ENCODE measurements at places on chromosomes 16 and 17.
A peak's percentile ranks its signal among the peaks of the same experiment; 100 is the strongest.

DNA sequence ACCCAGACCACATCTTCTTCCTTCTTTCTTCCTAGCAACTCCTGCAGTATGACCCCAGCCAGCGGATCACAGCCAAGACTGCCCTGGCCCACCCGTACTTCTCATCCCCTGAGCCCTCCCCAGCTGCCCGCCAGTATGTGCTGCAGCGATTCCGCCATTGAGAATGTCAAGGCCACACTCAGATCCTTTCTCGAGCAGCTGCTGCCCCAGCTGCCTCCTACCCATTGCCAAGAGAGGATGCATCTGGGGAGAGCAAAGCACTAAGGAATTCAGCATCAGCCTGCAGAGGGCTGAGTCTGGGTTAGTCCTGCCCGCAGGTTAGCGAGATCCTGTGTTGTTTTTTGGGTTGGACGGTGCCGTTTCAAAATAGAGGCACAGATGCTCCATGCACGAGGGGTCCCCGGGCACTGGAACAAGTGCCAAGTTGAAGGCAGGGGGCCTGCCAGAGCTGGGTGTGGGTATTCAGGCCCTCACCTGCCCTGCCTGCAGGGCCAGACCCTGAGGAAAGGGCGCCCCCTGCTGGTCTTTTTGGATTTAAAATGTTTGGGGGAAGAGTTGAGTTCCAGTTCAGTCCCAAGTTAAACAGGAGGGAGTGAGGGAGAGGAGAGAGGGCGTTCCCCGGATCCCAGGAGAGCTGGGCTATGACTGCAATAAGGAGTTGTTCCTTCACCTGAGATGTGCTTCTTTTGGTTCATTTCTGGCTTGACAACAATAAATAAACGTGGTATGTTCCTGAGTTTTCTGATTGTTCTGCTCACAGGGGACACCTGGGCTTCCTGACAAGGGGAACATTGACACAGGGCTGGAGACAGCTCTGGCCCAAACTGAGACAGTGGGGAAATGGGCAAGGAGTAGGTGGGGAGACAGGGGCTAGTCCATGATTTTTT lies 4.9 kb downstream of the CDK3 start:
- peak; percentile 93 for DNase-seq

GRCh38 chr16:20781697-20782096 lies 17.9 kb downstream of the ACSM3 start:
- no peak for DNase-seq

DNA sequence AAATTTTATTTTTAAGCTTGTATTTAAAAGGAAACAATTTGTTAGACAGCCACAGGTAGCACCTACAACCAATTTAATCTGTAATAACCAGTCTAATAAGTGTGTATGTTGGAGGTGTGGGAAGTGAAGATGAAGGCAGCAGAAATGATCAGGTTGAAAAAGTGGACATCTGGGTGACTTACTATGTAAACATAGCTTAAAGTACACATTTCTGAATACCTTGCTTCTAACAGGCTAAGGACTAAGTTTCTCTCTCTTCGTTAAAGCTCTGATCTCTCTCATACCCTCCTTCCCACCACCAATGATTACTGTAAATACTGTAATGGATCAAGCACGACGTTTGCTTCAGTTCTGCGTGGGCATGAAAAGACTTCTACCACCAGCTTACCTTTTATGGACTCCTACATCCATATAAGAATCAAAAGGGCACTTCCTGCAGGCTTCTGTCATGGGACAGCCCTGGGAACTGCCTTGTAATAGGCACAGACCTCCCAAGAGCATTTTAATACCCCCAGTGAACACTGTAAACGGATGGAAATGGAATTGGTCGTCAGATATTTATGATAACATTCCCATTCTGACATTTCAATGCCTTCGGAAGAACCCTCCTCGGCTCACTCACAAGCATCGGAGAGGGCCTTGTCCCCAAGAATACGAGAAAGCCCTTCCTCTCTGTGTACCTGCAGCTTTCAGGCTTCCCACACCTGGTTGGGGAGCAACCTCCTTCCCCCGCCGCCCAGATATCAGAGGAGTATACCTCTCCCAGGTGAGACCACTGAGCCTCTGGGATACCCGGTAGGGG lies 700 bp downstream of the CCDC43 start:
- DNase-seq, result peak; percentile 8

DNA sequence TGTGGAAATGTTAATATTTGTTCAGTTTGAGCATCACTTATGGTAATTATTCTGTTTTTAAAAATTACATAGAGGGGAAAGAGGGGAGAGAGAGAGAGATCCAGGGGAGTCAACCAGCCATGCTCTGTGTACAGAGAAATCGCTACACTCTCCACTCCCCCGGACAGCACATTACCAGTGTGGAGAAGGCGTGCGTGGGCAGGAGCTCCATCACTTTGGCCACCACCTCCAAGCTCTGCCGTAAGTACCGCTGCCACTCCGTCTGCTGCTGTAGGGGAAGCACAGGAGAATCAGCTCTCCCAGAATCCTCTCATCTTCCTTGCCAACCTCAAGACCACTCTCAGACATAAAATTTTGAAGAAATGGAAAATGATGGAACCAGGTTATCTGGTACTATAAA lies 70.2 kb upstream of the GSG1L start:
- no peak for DNase-seq

DNA sequence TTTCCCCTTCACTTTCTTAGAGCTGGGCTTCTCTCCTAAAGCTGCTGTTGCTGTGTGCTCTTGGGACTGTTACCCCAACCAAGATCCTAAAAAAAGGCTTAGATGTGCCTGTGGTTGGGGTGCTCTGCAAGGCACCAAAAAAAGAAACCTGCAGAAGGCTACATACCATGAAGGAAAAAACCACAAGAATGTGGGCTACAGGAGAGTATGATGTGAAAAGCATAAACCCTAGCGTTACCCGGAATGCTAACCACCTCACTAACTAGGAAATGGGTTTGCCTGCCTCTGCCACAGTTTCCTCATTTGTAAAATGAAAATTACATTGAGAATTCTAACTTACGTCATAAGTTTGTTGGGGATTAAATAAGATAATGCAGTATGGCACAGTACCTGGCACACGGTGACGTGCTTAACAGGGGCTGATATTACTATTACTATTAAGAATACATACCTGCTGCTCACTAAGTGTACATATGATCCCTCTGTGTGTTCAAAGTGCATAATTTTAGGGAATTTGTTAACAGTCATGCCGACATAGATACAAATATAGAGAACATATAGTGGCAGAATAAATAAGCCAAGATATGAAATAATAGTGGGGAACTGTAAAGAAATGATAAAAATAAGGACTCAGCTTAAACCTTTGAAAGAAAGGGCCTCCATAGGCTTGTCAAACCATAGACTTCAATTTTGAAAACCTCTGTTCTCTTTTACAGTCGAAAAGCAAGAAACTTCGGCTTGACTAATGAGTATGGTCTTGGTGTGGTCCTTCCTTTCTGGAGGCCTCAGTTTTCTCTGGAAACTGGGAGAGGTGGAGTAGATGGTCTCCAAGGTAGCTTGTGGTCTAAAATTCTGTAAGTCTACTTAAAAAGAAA lies 177.8 kb upstream of the TBX2 start:
- no peak for DNase-seq

DNA sequence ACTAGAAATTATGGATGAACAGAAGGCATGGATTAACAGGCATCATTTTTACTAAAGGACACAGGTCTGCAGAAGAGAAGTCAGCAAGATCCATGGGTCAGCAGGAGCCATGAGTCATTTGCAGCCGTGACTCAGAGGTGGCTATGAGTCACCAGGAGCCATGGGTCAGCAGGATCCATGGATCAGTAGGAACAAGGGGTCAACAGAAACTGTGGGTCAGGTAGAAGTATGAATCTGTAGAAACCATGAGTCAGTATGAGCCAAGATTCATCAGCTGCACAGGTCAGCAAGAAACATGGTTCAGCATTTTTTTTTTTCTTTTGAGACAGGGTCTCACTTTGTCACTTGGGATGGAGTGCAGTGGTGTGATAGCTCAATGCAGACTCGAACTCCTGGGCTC lies 58.2 kb upstream of the HS3ST4 start:
- peak; percentile 25 for DNase-seq

DNA sequence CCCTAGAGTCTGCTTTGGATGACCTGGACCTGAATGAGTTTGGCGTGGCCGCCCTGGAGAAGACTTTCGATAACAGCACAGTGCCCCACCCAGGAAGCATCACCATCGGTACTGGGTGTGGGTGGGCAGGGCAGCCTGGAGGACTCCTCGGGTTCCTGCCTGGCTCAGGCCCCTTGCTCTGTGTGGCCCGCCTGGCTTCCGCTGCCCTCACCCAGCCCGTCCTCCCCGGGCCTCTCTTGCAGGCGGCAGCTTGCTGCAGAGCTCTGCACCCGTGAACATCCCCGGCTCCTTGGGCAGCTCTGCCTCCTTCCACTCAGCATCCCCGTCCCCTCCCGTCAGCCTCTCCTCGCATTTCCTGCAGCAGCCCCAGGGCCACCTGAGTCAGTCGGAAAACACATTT lies 24.5 kb downstream of the UNC13D start:
- no peak for DNase-seq

GRCh38 chr17:70006159-70006558 lies 68.9 kb upstream of the KCNJ16 start:
- DNase-seq, result peak; percentile 83

DNA sequence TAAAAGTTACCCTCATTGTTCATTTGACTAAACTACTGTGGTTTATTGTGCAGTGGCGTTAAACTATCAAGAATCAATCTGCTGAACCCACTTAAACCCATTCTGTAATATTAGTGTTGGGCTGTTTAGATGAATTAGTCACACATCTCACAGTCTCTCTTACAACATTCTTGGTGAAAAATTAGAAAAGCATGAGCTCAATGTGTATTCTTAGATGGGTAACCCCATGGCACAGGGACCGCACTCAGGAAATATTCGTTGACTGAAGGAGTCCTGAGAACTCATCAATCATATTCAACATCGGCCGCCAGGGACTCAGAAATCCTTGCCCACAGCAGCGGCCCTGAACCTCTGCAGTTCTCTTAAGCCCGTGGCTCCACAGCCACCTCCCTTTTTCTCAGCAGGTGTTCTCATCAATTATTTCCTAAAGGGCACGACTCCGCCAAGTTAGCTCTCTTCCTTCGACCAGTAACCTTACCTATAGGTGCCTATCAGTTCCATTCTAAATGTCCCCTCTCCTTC lies 155.6 kb downstream of the STX8 start:
- DNase-seq, result no peak

- no peak for DNase-seq
Measured at GRCh38 chr16:67470359-67470758, 10.6 kb downstream of the ATP6V0D1 start.

DNA sequence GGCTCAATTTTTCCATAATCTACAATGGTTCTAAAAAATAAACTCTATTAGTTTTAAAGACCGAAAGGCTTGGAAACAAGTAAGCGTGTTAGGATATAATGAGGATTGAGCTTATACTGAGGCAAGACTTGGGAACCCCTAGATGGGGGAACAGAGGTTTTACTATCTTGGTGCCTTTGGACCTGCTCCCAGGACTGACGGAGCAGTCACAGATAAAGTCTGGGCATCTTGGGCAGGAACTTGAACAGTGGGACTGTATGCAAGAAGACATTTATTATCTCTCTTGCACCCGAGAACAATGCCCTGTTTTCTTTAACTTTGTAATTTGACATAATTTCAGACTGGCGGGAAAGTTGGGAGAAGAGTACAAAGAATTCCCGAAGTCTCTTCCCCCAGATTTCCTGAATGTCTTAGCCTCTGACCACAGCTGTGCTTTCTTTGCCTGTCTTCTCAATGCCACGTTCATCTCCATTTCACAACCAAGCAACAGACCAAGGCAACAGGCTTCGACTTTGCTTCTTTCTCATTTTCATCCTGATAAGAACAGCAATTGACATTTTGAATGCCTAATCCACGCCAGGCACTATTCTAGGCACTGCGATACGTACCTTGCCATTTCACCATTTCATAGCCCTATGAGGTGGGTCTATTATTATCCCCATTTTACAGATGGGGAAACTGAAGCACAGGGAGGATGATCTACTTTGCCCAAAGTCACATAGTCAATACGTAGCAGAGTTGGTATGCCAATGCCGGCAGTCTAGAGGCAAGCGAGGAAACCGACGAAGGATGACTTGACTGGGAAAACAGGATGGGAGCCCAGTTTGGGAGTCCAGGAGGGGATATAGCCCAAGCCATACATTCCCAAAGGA lies 3.0 kb upstream of the IL4R start:
- no peak for DNase-seq

DNA sequence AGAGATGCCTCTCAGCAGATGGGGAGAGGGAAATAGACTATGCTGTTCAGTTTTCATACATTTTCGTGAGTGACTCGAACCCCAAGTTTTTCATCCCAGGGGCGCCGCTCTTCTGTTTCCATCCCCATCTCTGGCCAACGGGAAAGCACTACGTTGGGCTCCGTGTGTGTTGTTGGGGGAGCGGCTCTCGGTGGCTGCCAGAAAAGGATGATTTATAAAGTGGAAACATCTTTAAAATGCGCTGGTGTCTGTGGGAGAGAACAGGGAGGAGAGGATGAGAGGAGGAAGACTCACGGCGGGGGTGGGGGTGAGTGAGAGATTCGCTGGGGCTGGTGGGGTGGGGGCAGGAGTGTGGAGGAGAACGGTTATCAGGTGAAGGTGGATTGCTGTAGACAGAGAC lies 5.8 kb downstream of the TBX4 start:
- DNase-seq, result no peak

GRCh38 chr16:86044241-86044671 lies 145.3 kb downstream of the IRF8 start:
- peak; percentile 6 for DNase-seq

- no peak for DNase-seq
Measured at GRCh38 chr16:3839402-3840184, 40.9 kb downstream of the CREBBP start.

- no peak for DNase-seq
Measured at GRCh38 chr16:15948532-15949209, 745 bp upstream of the ABCC1 start.

GRCh38 chr16:87836844-87837581 lies 32.3 kb downstream of the SLC7A5 start:
- DNase-seq, result no peak

- no peak for DNase-seq
Measured at GRCh38 chr17:61496174-61496956, 44.1 kb downstream of the TBX4 start.

DNA sequence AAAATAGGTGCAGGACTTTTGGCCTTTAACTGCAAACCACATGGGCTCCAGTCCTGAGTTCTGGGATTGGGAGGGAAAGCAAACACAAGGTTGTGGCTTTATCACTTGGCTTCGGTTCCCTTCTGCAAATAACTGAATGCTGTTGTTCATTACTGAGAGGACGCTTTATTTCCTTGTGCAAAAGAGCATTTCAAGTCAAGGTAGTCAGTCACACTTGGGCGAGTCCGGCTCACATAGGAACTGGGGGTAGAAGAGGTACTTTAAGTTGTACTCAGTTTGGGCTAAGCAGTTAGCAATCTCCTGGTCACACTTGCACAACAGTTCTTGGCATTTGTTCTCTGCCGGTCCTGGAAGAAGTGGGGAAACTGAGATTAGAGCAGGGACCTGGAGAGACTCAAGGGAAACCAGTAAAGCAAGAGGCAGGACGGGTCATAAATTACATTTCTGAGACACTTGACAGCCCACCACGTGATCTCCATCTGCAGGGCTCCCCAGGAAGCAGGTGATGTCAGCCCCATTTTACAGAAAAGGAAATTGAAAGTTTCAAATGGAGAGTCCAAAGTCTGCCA lies 21.6 kb downstream of the PLA2G10 start:
- DNase-seq, result peak; percentile 4

Data from PC-3 (cell line).